ENCODE measurements at places on chromosomes 6 and 20. TPM values are rescaled to one million over a fixed set of nuclear protein-coding genes. Genes with fewer than 3 reads are reported as not detected.

GRCh38 chr6:114055349-114055748 lies 84.4 kb upstream of the HDAC2 start:
- peaks cover 6% of the 10 kb centered on the region for H3K27me3 ChIP-seq
- DNase-seq, result no peak
- H3K27ac ChIP-seq, result no peak overlapping the region
- no peaks in the 10 kb centered on the region for H3K36me3 ChIP-seq

DNA sequence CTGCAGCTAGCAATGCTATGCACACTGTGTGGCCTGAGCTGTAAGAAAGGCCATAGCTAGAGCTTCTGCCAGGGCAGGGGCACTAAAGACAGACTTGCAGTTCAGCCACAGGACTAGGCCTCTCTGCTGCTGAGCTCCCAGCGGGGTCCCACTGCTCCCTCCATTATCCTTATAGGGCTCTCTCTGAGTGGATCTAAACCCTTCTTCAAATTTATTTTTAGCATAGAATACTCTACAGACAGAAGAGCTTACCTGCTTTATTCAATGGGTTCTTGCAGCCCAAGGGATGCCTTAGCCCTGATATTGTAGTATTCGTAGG lies 100.9 kb upstream of the MLN start:
- no peak for DNase-seq
- H3K27me3 ChIP-seq, result no peaks in the 10 kb centered on the region
- peaks cover 58% of the 10 kb centered on the region for H3K4me1 ChIP-seq
- H3K4me3 ChIP-seq, result peak overlapping the region; percentile 14

DNA sequence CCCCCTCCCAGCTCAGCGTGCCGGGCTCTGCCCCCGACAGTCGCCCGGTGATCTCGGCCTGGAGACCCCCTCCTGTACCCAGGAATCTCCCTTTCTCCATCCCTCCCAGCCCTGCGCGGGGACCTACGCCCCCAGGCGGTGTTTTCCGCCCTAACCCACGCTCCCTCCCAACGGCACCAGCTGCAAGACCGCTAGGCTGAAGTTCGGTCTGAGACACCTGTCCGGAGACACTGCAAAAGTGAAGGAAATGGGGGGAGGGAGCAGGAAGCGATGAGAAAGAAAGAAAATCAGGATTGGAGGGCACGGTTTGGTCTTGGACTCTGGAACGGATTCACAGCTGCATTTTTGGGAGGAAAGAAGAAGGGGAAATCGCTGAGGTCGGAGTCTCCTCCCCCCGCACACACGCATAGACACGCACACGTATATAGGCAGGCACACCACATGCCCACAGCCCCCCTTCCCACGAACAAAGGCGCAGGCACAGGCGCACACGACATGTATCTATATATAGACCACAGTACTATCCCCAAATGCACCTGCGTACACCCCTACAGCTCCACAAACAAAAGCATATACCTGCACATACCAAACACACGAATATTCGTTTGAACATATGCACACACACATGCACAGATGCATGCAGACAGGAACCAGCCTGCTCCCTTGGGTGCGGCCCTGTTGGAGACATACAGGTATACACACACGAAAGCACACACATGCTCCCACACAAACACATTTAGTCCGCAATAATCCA lies 1.0 kb downstream of the SLC32A1 start:
- H3K27ac ChIP-seq, result no peak overlapping the region
- no peaks in the 10 kb centered on the region for H3K36me3 ChIP-seq
- no peak overlapping the region for H3K4me3 ChIP-seq
- peaks cover 89% of the 10 kb centered on the region for H3K27me3 ChIP-seq
- peaks cover 52% of the 10 kb centered on the region for H3K4me1 ChIP-seq
- DNase-seq, result peak; percentile 12

DNA sequence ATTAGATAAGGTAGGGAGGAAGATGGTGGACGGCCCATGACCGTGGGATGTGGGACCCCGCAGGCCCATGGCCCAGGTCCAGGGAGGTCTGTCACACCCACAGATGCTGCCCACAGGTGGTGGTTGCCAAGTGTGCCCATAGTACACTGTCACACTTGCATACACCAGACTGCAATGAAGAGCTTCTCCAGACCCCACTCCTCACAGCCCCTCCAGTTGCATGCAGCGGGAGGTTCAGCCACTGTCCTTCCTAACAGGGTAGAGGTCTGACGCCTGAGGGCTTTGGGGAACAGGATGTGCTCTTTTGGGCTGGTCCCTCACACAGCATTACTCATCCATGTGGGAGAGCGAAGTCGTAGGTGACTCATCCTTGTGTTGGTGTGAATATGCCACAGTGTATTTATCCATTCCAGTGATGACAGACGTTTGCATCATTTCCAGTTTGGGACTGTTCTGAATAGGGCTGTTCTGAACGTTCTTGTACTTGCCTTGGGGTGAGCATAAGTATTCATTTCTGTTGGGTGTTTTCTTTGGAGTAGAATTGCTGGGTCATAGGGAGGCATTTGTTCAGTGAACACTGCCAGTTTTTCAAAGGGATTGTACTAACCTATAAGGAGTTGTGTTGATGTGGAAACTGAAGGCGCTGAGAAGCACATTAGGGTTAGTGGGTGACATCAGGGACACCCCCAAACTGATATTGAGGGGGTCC lies 10.1 kb upstream of the PYGB start:
- H3K36me3 ChIP-seq, result no peaks in the 10 kb centered on the region
- peak overlapping the region; percentile 42 for H3K4me3 ChIP-seq
- peaks cover 14% of the 10 kb centered on the region for H3K27me3 ChIP-seq
- DNase-seq, result peak; percentile 88
- H3K27ac ChIP-seq, result peak overlapping the region; percentile 92

Gene ZNF133
- total RNA-seq, result 5.2 TPM

Gene SIRPD
- total RNA-seq, result not detected

All from activated naive CD4-positive, alpha-beta T cell treated with anti-CD3 and anti-CD28 coated beads for 36 hours (primary cell).